ENCODE measurements at places on chromosomes 2 and 18.

DNA sequence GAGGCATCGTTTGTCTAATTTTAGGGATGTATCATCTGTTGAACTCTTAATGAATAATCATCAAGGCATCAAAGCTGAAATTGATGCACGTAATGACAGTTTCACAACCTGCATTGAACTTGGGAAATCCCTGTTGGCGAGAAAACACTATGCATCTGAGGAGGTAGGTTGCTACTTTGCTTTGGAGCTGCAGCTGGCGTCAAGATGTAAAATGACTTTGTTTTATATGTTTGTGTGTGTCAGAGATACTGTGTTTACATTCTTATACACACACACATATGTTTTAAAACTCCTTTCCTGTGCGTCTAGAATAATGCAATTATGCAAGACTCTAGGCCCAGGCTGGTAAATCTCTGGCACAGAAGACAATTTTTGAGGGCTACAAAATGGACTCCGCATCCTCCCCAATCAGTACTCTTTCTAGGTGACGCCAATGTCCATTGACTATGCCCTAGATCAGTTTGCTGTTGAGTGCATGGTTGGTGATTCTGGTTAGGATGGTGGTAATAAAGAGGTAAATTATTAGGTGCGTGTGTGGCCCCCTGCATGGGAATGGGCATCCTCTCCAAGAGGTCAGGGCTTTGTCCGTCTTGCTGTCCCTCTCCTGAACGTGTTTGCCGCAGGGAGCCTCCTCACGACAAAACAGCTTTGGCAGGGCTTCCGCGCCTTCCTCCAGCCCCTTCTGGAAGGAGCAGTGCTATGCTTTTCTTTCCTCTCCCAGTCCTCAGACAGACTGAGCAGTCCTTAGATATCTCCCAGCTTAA is 68.2 kb upstream of the EML6 start:
- no peak for DNase-seq

DNA sequence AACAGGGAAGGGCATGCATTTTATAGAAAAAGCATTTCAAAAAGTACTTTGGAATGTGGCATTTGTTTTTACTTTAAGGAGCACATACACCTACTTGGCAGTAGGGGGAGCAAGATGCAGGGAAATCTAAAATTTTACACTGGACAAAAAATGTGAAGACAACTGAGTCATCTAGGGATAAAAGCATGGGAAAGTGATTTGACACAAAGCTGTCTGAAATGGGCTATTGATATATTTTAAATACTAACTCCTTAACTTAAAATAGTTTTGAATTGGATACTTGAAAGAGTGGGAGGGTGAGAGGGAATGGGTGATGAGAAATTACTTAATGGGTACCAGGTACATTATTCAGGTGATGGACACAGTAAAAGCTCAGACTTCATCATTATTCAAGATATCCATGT is 15.8 kb downstream of the TMEM200C start:
- no peak for DNase-seq

- peak; percentile 48 for DNase-seq
Measured at GRCh38 chr2:101173707-101174295, 22.6 kb upstream of the TBC1D8 start.

DNA sequence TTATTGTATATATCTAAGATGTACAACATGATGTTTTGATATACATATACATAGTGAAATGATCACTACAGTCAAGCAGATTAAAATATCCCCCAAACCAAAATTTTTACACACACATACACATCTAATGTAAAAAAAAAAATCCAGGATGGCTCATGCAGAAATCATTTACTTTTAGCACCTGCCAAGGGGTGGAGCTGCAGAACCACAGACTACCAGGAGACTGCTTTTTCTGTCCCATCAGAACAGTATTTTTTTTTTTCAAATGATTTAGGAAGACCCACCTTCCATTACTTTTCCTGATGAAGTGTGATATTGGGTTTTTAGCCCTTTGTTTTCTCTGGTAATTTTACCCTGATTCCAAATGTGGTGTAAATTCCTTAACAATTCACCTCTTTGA is 61.9 kb downstream of the AQP4 start:
- no peak for DNase-seq

DNA sequence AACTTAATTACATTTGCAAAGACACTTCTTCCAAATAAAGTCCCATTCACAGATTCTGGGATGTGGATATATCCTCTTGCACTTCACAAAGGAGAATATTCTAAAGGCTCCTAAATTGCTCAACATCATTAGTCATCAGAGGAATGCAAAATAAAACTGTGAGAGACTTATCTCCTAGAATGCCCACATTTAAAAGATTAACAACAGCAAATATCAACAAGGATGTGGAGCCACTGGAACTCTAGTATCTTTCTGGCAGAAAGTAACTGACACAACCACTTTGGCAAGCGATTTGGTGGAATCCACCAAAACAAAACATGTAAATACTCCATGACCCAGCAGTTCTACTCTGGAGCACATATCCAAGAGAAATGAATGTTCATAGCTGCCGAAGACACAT is 4.6 kb downstream of the NEU2 start:
- no peak for DNase-seq

GRCh38 chr18:5057386-5058348 is 139.4 kb downstream of the AKAIN1 start:
- peak; percentile 33 for DNase-seq

GRCh38 chr2:96800061-96801004 is 15.7 kb upstream of the CNNM3 start:
- DNase-seq: no peak

DNA sequence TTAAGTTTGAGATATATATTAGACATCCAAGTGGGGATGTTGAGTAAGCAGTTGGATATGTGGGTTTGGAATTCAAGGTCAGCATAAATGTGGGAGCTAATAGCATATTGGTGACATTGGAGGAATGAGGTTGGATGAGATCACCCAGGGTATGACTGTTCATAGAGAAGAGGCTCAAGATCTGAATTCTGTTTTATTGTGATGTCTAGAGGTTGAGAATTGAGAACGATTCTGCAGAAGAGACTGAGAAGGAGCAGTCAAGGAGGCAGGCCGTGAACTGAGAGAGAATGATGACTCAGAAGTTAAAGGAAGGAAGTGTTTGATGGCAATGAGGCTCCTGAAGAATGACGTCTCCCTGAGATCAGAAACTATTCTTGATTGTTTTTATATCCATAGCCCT is 5.9 kb downstream of the SERPINB11 start:
- no peak for DNase-seq

- no peak for DNase-seq
Measured at GRCh38 chr2:235616885-235617284, 123.0 kb downstream of the AGAP1 start.

GRCh38 chr18:60746491-60746890 is 373.9 kb upstream of the MC4R start:
- no peak for DNase-seq

All from colonic mucosa (tissue), 4 donors.